Activated CD8-positive, alpha-beta memory T cell treated with anti-CD3 and anti-CD28 coated beads, Interleukin-2, amount 50 U/mL, for 48 hours (primary cell): ENCODE measurements at places on chromosomes 12 and 14.

- no peak for DNase-seq
Measured at GRCh38 chr12:117538032-117538690, 176.7 kb upstream of the NOS1 start.

GRCh38 chr12:101040936-101041335 is 169.1 kb downstream of the SLC5A8 start:
- no peak for DNase-seq

GRCh38 chr12:71191509-71192196 is 33.9 kb upstream of the TSPAN8 start:
- DNase-seq, result no peak

GRCh38 chr12:38890102-38890855 is 15.1 kb downstream of the CPNE8 start:
- no peak for DNase-seq

DNA sequence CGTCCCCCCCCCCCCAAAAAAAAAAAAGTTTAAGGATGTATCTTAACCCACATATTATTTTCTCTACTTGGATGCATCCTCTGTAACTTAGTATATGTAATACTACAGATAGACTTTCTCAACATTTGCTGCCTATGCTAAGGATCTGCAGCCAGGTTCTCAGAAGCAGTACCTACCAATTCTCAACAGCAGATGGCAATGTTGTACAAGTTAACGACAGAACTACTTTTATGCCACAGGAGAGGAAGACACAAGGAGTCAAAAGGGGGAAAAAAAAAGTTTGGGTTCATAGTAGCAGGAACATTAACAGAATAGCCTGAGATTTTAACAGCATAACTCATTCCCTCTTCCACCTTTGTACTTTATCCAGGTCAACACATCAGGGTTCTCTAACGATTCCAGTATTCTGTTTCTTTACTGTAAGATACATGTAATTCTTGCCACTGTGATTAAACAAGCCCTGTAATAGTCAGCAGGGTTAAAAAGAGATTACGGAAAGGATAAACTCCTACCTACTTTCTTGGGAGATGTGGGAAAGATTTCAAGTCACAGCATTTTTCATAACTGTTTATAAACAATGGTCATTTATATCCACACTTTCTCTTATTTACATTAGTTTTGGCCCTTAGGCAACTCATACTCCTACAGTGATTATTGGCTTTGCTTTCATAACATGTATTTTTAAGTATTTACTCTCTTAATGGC is 5.7 kb upstream of the NEK9 start:
- DNase-seq, result no peak

DNA sequence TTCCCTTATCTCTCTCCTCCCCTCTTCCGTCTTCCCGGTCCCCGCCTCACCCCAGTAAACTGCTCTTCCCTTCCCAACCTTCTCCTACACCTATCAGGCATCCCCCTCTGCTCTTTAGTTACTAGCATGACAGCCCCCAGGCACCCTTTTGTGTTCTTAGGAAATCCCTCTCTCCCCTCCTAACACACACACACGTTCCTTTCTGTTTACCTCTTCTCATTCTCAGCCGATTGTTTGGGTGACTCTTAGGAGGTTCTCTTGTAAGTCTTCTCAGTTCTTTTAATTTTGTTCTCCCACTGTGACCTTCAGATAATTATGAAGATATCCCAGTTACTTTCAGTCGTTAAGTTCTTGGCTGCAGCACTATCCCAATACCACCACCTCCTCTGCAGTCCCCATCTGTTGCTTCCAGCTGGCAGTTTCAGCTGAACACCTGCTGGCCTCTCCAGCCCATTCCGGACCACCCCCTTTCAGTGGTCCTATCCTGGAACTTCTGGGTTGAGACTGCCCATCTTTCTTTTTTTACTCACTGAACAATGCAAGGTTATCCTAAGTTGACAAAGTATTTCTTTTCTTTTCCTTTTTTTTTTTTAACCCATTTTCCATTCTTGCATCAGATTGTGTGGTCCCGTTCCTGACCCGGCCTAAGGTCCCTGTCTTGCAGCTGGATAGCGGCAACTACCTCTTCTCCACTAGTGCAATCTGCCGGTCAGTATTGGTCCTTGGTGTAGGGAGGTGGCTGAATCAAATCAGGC is 711 bp downstream of the MARS1 start:
- no peak for DNase-seq

GRCh38 chr12:4918950-4919660 is 9.4 kb downstream of the KCNA1 start:
- no peak for DNase-seq

DNA sequence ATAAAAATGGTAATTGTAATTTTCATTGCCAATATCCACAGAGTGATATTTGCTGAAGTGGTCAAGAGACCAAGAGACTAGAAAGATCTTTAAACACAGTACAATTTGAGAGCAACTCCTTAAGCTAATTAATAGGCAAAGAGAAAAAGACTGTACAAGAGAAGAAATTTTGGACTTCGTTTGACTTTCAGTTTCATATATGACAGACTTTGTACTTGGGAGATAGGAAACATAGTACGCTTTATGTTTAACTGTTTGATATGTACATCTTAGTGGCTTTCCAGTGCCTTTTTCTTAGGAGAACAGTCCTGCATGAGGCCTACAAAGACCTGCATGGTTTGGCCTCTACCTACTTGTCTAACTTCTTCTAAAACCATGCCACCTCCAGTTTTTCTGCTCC is 1118.1 kb downstream of the TRHDE start:
- no peak for DNase-seq

- no peak for DNase-seq
Measured at GRCh38 chr12:118109088-118109487, 5.3 kb upstream of the VSIG10 start.

- DNase-seq, result no peak
Measured at GRCh38 chr12:43105426-43105981, 446.5 kb downstream of the ADAMTS20 start.

DNA sequence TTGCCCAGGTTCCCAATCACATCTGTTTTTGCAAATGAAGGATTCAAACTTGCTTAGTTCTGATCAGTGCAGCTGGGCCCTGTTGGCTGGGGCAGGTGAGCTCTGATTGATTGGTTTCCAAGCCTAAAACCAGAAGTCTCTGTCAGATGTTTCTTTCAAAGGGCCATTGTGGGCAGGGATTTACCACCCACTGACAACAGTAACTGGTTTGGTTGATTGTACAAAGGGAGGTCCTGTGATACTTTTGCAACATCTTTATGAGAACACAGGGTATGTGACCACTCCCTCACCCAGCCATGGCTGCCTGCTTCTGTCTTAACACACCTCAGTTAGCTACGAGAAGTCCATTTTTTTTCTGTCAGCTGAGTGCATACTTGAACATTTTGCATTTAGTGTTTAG is 184.1 kb downstream of the FLRT2 start:
- DNase-seq, result no peak

DNA sequence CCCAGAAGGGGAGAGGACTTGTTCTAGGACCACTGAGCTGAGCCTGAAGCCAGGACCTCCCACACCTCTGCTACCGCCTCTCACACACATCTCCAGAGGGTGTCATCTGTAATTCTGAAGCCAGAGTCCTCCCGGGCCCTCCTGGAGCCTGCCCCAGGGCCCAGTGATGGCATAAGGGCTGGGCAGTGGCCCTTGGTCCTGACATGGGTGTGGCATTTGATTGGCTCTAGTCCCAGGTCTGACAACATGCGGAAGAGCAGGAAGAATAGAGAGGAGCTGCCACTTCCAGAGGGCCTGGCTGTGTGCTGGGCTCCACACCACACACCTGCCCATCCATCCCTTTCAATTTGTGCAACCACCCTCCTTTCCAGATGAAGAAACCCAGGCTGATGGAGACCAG is 144.3 kb upstream of the GSC start:
- no peak for DNase-seq

DNA sequence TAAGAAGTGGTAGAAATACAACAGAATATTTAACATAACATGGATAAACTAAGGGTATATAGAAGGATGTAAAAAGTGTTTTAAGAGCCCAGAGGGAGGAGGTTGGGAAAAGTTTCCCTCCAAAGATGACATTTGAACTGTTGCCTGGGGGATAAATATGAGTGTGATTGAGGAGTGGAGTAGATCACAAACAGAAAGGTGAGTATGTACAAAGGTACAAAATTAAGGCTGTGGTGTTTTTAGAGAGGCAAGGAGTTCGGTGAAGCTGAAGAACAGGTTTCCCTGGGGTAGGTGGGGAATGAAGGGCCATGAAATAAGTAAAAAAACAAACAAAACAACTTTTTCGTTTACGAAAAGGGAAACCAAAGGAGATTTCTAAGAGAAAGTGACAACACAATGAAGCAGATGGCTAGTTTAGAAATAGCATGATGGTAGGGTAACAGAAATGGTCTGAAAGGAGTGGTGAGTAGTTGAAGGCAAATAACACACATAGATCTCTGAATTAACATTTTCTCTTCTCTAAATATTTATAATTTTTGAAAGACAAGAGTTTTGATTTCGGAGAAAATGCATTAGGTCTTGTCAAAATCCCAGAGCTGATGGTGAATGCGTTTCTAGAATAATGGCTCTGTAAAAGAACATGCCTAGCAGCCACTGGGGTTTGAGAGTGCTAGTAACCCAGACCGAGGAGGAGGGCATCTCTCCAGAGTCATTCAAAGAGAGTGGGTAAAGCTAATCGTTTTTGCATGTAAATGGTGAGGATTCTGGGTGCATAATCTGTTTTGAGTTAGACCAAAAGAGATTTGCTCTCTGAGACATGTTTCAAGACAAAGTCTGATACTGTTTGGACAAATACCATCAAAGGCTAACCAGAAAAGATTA is 240.4 kb upstream of the DCN start:
- DNase-seq, result no peak
